ENCODE measurements at places on chromosomes 16 and 17. TPM values are rescaled to one million over a fixed set of nuclear protein-coding genes. Genes with fewer than 3 reads are reported as not detected.

DNA sequence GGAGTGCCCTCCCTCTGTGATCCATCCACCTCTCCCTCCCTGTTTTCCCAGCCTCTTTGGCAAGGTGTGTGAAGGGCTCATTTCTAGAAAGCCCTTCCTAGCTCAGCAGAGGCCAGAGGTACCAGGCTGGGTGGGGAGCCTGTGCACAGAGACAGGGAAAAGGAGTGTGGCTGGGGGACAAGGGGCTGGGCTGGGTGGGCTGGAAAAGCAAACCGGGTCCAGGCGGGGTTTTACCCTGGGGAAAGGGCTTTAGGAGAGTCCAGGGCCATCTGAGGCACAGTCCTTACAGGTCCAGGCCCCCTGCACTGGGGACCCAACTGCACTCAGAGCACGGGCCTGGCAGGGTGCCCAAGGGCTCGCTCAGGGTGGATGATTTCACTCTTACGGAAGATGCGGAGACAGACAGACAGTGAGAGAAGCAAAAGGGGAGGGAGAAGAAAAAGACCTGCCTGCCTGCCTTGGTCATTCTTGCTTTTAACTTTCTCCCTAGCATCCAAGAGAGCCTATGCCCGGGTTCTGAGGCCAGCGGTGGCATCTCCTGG lies 7.0 kb downstream of the CRHR1 start:
- no peak overlapping the region for H3K27ac ChIP-seq
- DNase-seq, result no peak
- H3K4me3 ChIP-seq, result no peak overlapping the region
- no peaks in the 10 kb centered on the region for H3K36me3 ChIP-seq
- H3K4me1 ChIP-seq, result no peaks in the 10 kb centered on the region

DNA sequence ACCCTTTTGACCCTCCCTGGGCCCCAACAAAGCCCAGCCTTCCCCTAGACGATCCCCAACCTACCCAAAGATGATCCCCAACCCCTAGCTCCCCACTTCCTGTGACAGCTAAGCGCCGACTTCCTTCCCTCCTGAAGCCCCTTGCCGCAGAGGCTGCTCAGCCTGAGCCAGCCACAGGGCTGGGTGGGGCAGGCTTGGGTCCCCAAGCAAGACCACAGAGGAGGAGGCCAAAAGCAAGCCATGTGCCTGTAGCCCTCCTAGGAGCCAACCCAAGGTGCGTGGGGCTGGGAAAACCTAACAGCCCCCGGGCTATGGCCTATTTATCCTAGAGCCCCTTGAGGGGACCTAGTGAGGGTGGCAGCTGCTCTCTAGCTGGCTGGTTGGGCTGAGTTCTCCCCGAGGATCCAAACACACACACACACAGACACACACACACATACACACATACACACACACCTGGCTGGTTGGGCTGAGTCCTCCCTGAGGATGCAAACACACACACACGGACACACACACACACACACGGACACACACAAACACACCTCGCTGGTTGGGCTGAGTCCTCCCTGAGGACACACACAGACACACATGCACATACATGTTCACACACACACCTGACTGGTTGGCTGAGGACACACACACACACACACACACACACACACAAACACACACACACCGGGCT lies 4.8 kb downstream of the ARRB2 start:
- peak overlapping the region; percentile 93 for H3K27ac ChIP-seq
- H3K36me3 ChIP-seq, result no peaks in the 10 kb centered on the region
- peak; percentile 57 for DNase-seq
- no peaks in the 10 kb centered on the region for H3K27me3 ChIP-seq
- H3K4me1 ChIP-seq, result peaks cover 34% of the 10 kb centered on the region

DNA sequence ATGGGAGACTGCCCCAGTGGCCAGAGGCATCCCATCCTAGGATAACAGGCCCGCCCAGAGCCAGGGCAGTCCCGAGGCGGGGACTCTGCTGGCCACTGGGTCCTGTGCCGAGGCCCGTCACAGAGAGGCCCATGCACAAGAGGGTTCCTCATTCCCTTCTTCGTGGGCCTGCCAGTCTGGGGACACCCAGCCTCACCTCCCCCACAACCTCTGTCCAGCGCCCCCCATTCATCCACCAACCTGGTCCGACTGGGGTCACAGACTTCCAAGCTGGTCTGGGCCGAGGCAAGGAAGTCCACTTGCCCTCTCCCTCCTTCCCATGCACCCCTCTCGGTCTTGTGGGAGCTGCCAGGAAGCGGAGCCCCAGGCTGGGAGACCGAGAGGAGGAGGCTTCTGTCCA lies 94.2 kb upstream of the PLCG2 start:
- H3K4me3 ChIP-seq, result no peak overlapping the region
- H3K4me1 ChIP-seq, result peaks cover 14% of the 10 kb centered on the region
- H3K27me3 ChIP-seq, result no peaks in the 10 kb centered on the region
- DNase-seq, result no peak

DNA sequence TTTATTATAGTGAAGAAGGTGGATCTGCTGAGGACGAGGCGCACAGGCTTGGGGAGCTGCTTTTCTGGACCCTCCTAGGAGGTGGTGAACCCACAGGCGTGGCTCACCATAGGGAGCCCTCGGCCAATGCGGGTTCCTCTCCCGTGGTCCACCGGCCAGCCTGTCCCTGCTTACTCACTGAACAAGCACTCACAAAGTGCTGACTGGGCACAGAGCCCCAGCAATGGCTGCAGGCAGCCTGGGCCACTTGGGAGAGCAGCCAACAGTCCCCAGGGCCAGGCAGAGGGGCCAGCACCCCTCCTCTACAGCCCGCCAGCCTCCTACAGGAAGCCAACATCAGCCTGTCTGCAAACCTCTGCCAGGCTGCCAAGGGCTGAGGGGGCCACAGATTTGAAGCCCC lies 19.1 kb upstream of the NCBP3 start:
- no peak overlapping the region for H3K4me3 ChIP-seq
- H3K4me1 ChIP-seq, result peaks cover 5% of the 10 kb centered on the region
- H3K27ac ChIP-seq, result no peak overlapping the region

GRCh38 chr17:82867763-82868325 lies 28.0 kb upstream of the ZNF750 start:
- peaks cover 16% of the 10 kb centered on the region for H3K36me3 ChIP-seq
- peaks cover 77% of the 10 kb centered on the region for H3K4me1 ChIP-seq
- no peak overlapping the region for H3K4me3 ChIP-seq
- no peak overlapping the region for H3K27ac ChIP-seq
- DNase-seq, result no peak

GRCh38 chr17:61511480-61512182 lies 59.4 kb downstream of the TBX4 start:
- peaks cover 40% of the 10 kb centered on the region for H3K27me3 ChIP-seq
- no peak overlapping the region for H3K4me3 ChIP-seq
- H3K27ac ChIP-seq, result no peak overlapping the region
- no peaks in the 10 kb centered on the region for H3K4me1 ChIP-seq
- no peaks in the 10 kb centered on the region for H3K36me3 ChIP-seq

GRCh38 chr17:36198831-36199465 lies 2.4 kb upstream of the CCL3L1 start:
- H3K4me1 ChIP-seq, result peaks cover 20% of the 10 kb centered on the region
- H3K27me3 ChIP-seq, result peaks cover 13% of the 10 kb centered on the region
- no peaks in the 10 kb centered on the region for H3K36me3 ChIP-seq
- peak overlapping the region; percentile 3 for H3K27ac ChIP-seq

GRCh38 chr17:570388-570787 lies 144.3 kb downstream of the VPS53 start:
- H3K36me3 ChIP-seq, result peaks cover 14% of the 10 kb centered on the region
- no peak overlapping the region for H3K27ac ChIP-seq
- DNase-seq, result no peak
- H3K27me3 ChIP-seq, result no peaks in the 10 kb centered on the region

DNA sequence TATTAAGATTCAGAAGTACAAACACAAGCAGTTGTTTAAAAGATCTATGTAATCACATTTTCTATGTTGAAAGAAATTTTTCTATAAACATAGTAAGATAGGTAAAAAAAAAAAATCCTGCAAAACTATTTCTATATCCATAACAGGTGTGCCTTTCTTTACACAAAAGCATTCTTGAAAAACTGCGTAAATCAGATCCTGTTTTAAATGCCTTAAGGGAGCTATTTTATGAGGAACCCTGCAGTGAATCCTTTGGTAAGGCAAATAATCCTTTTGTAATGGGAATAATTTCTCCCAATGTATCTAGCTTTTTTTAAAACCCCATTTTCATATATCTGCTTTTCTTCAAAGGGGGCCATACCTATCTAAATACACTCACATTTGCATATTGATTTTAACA lies 157.3 kb downstream of the AATF start:
- no peak overlapping the region for H3K4me3 ChIP-seq
- no peaks in the 10 kb centered on the region for H3K4me1 ChIP-seq
- DNase-seq, result no peak
- peaks cover 20% of the 10 kb centered on the region for H3K36me3 ChIP-seq
- no peak overlapping the region for H3K27ac ChIP-seq

DNA sequence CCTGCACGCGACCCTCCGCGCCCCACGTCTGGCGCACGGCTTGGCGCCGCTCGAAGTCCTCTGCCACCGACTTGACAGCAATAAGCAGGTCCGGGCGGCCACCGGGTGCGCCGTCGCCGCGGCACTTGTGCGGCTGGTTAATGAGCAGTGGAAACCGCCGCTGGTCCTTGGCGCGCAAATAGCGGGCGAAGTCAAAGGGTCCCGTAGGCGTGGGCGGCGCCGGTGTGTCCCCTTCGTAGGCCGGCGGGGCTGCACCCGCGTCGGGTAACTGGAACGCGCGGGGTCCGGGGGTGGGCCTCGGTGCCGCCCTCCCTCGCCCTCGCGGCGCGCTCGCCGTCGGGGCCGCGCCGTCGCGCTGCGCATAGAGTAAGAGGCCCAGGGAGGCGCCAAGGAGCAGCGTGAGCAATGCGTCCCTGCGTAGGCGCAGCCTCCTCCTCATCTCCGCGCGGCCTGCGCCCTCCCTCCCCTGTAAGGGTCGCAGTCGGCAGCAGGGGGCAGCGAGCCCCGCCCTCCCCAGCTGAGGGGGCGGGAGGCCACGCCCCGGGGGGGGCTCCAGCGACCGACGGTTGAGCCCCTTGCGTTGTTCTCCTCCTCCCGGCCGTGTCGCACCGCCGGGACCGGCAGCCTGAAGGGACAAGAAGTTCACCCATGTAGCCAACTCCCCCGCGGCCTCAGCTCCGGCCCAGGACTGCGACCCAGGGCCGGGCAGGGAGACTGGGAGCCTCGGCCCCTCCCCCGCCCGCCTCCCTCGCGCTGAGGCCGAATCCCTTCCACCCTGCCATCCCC lies 558 bp downstream of the B3GNT9 start:
- H3K36me3 ChIP-seq, result no peaks in the 10 kb centered on the region
- peak overlapping the region; percentile 75 for H3K4me3 ChIP-seq
- no peak for DNase-seq
- H3K4me1 ChIP-seq, result peaks cover 19% of the 10 kb centered on the region
- H3K27ac ChIP-seq, result no peak overlapping the region
- H3K27me3 ChIP-seq, result no peaks in the 10 kb centered on the region

- no peak for DNase-seq
- no peaks in the 10 kb centered on the region for H3K36me3 ChIP-seq
- peak overlapping the region; percentile 59 for H3K4me3 ChIP-seq
- H3K27ac ChIP-seq, result no peak overlapping the region
- H3K27me3 ChIP-seq, result peaks cover 73% of the 10 kb centered on the region
- peaks cover 28% of the 10 kb centered on the region for H3K4me1 ChIP-seq
These were observed 1.5 kb downstream of the HLF start for GRCh38 chr17:55266051-55266957.

DNA sequence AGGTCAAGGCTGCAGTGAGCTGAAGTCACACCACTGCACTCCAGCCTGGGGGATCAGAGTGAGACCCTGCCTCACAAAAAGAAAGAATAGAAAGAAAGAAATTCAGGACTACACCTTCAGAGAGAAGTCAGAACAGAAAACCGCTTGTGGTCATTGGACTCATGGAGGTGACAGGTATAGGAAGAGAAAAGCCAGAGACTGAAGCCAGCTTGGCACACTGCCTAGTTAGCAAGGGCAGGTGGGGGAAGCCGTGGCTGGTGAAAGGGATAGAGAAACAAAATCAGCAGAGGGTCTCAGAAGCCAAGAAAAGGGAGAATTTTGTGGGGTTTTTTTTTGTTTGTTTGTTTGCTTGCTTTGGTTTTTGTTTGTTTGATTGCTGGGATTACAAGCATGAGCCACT lies 32.9 kb upstream of the SKAP1 start:
- H3K36me3 ChIP-seq, result no peaks in the 10 kb centered on the region
- H3K4me3 ChIP-seq, result no peak overlapping the region
- no peak for DNase-seq
- no peak overlapping the region for H3K27ac ChIP-seq
- no peaks in the 10 kb centered on the region for H3K27me3 ChIP-seq

DNA sequence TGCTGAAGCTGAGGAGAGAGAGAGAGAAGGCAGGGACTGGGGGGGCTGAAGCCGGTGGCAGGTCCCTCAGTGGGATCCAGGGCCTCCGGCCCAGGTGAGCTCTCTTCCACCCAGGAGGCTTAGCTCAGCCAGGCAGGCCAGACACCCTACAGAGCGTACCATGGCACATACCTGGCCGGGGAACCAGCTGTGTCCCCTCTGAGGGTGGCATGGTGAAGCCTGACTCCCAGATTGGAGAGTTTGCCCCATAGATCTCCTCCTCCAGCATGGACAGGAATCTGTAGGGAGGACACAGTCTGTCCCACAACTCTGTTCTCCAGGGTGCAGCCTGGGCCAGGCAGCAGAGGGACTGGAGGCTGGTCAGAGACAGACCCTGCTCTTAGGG lies 3.0 kb downstream of the KAT2A start:
- H3K27me3 ChIP-seq, result no peaks in the 10 kb centered on the region
- peaks cover 5% of the 10 kb centered on the region for H3K36me3 ChIP-seq
- peaks cover 14% of the 10 kb centered on the region for H3K4me1 ChIP-seq
- H3K27ac ChIP-seq, result no peak overlapping the region
- H3K4me3 ChIP-seq, result peak overlapping the region; percentile 73

GRCh38 chr17:44074231-44074910 lies 3.8 kb downstream of the G6PC3 start:
- H3K4me3 ChIP-seq, result no peak overlapping the region
- no peaks in the 10 kb centered on the region for H3K36me3 ChIP-seq
- H3K27me3 ChIP-seq, result no peaks in the 10 kb centered on the region
- peak overlapping the region; percentile 31 for H3K27ac ChIP-seq
- no peak for DNase-seq

SLC16A11 gene
- total RNA-seq, result 2.8 TPM

ASGR1 gene
- 0.58 TPM for total RNA-seq

KRT35 gene
- not detected for total RNA-seq

COG1 gene
- 97.4 TPM for total RNA-seq

DNASE1L2 gene
- 1.6 TPM for total RNA-seq

DRC7 gene
- total RNA-seq, result not detected

TUBB3 gene
- not detected for total RNA-seq

NOS2 gene
- total RNA-seq, result 0.42 TPM

TNFSF12 gene
- 26.6 TPM for total RNA-seq

CNTNAP4 gene
- not detected for total RNA-seq

CDH8 gene
- 0.80 TPM for total RNA-seq

Data from naive thymus-derived CD8-positive, alpha-beta T cell (primary cell).